GM23338 (cell line): ENCODE measurements at places on chromosomes 12 and 14.

- no peak for DNase-seq
Observed at GRCh38 chr12:59396519-59396918, 199.3 kb upstream of the SLC16A7 start.

DNA sequence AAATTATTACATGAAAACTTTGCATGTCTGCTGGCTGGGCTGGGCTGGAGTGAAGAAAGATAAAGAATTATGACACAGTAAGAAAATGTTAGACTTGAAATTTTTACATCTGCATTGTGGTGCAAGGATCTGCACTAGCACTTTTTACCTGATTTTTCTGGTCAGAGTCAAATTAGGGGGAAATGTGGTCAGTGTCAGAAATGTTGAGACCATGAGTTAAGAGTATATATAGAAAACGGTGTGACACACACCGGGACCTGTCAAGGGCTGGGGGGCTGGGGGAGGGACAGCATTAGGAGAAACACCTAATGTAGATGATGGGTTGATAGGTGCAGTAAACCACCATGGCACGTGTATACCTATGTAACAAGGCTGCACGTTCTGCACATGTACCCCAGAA lies 90.3 kb downstream of the IGF1 start:
- no peak for DNase-seq

GRCh38 chr14:34018564-34019244 lies 67.8 kb upstream of the EGLN3 start:
- peak; percentile 13 for DNase-seq

DNA sequence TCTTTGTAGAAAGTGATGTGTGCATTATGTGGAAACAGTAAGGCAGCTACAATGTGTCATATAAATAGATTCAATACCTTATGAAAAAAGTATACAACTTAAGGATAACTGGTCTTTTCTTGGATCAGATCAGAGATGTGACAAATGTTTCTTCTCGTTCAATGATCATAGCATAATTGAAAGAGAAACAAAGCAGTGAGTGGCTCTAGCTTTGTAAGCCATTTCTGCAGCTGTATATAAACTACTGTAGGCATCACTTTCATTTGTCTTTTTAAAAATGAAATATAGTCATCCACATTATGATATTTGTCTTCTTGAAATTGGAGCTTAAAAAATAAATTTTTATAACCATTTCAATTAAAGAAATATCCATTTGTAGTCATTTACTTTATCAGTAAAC lies 63.8 kb upstream of the LMO3 start:
- DNase-seq, result no peak

DNA sequence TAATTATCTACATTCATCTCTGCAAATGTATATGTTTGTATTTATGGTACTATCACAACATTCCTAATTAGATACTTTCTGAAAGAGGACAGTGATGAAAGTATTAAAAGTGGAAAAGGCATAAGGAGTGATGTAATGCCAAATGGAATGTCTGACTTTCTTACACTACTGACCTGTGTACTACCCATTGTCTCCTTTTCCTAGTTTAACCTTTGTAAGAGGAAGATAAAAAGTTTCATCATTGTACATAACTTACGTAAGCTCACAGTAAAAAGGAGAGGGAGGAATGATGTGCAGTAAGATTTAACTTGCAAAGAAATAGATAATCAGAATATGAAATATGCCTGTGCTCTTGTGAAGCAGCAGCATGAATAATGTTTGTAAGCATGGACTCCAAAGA lies 55.9 kb downstream of the SOX5 start:
- no peak for DNase-seq

DNA sequence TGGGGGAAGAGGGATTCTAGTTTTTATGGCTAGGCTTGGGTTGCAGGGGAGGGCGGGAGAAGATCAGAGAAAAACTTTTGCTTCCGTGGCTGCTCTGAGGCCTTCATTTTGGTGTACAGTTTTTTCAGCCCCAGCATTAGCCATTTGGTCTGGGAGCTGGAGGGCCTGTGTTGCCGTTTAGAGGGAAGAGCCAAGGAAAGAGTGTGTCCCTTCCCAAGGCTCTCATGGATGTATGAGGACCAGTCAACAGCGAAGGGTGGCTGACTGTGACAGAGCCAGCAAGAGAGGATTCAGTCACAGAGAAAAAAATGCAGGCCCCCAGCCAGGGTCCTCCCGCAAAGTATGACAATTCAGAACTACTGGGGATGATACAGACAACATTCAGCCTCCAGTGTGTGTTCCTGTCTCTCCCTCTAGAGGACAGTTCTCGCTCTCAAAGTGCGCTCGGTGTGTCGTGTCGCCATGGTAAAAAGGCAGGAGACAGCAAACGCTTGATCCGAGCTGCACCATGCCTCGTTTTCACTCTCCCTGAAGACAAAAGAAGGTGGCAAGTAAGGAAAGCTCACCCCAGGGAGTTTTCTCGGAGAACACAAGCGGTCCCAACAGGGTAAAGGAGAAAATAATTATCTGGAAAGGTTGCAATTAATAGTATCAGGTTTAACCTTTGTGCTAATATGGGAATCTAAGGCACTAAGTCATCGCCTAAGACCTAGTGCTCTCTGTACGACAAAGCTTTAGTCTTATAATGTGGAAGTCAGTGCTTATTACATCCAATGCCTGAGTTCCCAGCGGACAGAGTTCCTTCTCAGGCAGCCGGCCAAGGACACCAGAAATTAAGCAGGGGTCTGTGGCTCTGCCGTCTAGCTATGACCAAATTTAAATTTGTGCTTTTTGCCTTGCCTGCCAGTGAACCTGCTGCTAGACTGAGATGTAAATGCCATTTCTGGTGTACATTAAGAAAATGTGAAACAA lies 157.3 kb upstream of the PLXNC1 start:
- DNase-seq, result peak; percentile 85

GRCh38 chr14:68894802-68895703 lies 84.0 kb downstream of the ACTN1 start:
- no peak for DNase-seq

- DNase-seq, result no peak
Observed at GRCh38 chr14:100731011-100731670, 4.4 kb downstream of the DLK1 start.

DNA sequence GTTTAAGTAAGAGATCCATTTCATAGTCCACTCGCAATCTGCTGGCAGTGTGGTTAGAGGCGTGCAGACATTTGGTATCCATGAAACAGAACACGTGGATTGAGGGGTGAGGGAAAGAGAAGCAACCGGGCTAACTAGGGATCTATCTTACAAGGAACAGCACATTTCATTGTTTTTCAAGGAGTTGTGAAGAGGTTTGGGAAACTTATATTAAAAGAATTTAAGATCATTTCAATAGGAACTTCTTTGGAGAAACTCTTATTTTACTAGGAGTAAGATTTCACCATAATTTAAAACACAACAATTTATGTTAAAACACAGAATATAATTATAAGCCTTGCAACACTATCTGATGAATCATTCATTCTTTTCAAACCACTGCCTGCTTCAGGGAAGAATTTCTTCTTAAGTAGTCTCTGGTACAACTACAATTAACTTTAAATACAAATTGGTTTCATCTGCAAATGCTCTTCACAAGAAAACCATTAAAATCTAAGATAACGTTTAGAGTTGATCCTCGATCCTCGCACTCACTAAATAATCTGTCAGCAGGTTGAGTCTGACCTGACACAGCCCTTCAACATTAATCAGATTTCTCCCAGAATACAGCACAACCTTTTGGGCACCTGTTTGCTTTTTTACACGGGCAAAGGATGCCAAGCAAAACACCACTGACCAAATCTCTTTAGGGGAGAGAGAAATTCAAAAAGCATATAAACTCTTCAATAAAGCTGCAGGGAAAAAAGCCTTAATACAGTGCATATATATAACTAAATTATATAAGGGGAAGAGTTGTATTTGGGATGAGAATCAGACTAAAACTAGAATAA lies 27.3 kb downstream of the PPTC7 start:
- no peak for DNase-seq

DNA sequence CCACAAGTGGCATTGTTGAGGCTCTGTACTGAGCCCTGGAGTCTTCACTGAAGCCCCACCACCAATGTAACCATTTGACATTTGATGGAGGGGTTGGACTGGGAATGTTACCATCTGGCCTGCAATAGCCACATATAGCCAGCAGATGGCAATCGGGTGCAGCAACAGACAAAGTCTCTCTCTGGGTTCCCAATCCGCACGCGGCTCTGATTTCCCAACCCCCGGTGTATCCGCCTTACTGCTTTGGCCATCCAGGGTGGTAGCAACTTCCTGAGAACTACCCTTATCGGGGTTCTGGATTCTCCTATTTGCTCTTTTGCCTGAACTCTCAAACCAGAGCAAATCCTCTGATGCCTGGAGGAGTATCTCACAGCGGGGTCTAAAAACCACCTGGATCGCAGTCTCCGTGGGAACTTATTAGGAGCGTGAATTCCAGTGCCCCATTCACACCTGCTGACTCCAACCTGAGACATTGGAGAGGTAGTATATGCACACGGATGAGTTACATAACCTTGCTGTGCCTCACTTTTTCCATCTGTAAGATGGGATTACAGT lies 14.2 kb downstream of the VRTN start:
- peak; percentile 97 for DNase-seq

GRCh38 chr12:58670623-58671022 lies 249.7 kb downstream of the LRIG3 start:
- DNase-seq, result peak; percentile 28

GRCh38 chr14:68780358-68781160 lies 12.3 kb downstream of the ZFP36L1 start:
- no peak for DNase-seq

- DNase-seq, result no peak
Observed at GRCh38 chr14:21101802-21102413, 1.0 kb downstream of the TMEM253 start.
